ENCODE measurements at places on chromosomes 7 and 10.

GRCh38 chr10:130438861-130439260, 302.7 kb downstream of the GLRX3 start:
- DNase-seq: no peak

- DNase-seq: no peak
These were observed 822.3 kb downstream of the PHTF2 start for GRCh38 chr7:78620920-78621319.

GRCh38 chr10:6089334-6090219, 743 bp downstream of the RBM17 start:
- no peak for DNase-seq

- no peak for DNase-seq
These were observed 493.2 kb downstream of the TYW1 start for GRCh38 chr7:67489881-67490280.

DNA sequence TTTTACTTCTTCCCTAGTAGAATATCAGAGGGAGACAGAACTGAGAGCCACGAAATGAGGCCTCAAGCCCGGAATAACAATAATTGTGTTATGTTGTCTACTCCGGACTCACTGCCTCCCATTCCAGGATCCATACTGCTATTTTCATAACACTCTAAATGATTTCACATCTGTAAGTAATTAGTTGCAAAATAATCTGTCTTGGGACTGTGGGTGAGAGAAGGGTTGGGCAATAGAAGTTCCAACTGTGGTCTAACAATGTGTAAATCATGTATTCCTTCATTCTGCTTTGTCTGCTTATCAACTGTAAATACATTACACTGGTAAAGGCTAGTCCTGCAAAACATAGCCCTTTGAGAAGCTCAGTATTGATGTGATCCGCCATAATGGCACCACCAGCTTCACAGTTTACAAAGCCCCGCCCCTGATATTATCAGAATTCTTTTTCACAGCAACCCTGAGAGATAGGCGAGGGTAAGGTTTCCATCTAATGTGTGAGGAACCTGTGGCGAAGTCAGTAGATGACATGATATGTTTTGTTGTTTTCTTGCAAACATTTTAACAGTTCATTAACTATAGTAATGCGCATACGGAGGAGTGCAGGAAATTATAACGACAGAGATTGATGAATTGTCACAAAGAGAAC, 265.7 kb upstream of the BMPER start:
- DNase-seq: no peak

DNA sequence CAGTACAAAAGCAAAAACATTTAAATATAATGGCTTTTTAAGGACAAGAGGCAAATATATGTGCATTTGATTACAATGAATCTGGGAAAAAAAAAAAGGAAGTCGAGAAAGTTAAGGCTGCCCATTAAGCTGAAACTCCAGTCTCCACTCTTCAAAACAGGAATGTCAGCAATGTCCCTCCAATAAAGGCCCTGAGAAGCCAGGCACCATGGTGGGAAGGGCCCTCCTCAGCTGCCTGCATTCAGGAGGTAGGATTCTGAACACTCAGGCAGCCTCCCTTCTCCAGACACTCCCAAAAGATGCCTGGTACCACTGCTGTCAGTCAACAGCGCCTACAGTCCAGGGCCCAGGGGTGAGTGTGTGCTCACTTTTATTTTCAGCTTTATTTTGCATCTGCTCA, 121.3 kb upstream of the MGMT start:
- DNase-seq: no peak

Measured in NCI-H1436 (cell line).